Amygdala (tissue), 56 donors: ENCODE measurements at places on chromosomes 6 and 20.

- DNase-seq = no peak
These were observed 17.6 kb upstream of the SERPINB1 start for GRCh38 chr6:2859185-2859700.

GRCh38 chr20:54368570-54368969 is 106.8 kb upstream of the DOK5 start:
- no peak for DNase-seq

DNA sequence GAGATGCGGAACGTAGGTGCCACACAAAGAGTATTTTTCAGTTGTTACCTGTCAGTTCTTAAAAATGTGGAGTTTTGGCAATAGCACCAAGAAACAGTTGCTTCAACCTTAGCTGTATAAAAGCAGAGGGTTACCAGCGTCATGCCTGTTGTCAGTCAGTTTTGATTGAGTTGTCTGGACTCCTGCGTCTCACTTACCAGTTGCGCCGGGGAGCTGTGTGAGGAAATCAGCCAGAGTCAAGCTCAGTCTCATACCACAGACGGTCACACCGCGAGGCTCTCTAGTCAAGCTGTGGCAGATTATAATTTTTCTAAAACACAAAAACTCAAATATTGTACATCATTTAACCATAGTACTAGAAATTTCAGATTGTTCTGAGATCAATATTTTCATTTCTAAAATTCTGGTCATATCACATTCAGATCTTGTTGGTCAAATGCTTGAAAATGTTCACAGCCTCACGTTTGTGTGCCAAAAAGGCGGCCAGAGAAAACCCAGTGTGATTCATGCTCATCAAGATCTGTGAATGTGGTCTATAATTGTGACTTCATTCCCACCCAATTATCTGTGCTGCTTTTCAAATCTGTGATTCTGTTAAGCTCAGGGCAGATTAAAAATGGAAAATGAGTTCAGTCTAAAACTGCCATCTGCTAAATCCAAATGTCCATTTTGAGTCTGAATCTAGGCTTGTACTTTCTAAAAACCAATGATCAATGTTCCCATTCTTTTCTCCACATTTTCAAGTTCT is 37.5 kb downstream of the SASH1 start:
- DNase-seq = no peak

DNA sequence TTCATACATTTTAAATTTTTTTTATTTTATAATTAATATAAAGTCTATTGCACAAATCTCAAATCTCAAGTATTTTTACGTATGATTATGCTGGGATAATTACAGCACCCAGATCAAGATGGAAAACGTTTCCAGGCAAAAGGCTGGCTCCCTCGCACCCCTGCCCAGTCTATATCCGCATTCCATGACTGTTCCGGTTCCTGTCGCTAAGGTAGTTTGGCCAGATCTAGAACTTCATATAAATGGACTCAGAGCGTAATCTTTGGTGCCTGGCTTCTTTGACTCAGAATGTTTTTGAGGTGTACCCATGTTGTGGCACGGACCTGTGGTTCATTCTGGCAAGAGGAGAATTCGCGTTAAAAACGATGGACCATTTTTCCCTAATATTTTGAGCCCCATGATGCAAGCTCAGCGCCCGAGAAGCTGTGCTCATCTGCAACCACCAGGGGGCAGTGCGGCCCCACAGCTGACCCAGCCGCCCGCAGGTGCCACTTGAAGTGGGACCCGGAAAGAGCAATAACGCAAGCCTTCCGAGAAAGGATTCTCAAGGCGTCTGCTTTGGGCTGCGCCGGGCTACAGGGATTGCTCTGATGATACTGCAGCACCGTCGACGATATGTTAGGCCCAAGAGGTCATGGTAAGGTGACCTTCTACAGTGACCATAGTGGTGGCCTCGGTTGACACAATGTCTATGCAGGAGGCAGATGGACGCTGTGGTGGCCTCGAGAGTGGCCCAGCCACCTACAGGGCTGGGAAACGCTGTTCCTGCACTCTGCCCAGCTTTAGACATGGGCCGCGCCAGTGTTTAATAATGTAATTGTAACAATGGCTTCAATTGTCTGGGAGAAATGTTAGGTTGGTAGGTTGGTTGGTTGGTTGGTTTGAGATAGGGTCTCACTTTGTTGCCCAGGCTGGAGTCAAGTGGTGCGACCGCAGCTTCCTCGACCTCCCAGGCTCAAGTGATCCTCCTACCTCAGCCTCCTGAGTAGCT is 160.1 kb downstream of the ZMYND8 start:
- DNase-seq = no peak

GRCh38 chr20:15603978-15604805 is 969.1 kb downstream of the KIF16B start:
- DNase-seq = no peak

DNA sequence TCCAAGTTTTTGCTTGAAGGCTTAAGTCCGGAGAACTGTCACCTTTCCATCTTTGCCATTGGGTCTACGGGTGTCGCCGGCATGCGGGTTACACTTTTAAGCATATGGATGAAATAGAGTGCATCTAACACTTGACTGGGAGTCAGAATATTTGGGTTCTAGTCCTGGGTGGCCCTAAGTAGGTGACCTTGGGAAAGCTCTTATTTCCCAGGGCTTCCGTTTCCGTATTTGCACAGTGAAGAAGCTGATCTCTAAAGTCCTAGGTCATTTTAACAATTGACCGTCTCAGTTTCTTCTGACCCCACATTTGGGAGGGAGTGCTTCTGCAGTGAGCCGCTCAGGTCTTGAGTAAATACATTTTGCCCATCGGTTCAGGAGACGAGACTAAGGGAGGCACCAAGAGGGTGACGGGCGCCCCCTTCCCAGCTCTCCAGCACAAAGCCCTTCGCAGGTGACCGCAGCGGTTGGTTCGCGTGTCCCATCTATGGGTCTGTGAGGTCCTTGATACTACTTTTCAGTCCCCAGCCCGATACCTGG is 651 bp upstream of the BLTP3A start:
- DNase-seq = no peak

DNA sequence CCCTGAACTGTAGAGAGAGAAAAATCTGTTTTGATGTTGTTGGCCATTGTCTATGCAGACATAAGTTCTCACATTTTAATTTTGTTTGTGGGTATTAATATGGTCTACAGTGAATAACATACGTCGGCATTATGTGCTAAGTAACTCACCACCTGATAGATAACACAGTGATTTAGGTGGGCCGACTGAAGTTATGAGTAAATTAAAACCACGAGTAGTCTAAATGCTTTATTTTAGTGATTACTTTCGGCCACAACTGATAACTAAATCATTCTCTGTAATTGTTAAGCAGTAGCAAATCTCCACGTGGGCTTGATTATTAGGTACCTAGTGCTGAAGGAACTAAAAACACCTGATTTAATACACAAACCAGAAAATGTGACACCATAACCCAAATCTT is 1.1 kb downstream of the DOP1A start:
- no peak for DNase-seq

DNA sequence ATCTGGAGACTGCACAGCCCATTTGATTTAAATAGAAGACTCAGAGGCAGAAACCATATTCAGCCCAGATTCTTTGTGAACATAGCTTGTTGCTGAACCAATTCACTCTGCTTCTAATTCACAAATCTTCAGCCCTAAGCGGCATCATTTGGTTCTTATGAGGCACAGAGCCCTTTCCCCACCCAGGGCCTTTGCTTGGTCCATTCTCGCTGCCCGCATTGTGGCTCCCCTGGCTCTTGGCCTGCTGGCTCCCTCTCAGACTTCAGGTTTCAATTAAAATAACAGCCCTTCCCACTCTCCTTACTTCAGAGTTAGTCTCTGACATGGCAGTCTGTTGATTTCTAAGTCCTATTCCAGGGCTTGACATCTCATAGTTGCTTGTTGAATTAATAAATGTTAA is 9.4 kb upstream of the TMEM14A start:
- no peak for DNase-seq

DNA sequence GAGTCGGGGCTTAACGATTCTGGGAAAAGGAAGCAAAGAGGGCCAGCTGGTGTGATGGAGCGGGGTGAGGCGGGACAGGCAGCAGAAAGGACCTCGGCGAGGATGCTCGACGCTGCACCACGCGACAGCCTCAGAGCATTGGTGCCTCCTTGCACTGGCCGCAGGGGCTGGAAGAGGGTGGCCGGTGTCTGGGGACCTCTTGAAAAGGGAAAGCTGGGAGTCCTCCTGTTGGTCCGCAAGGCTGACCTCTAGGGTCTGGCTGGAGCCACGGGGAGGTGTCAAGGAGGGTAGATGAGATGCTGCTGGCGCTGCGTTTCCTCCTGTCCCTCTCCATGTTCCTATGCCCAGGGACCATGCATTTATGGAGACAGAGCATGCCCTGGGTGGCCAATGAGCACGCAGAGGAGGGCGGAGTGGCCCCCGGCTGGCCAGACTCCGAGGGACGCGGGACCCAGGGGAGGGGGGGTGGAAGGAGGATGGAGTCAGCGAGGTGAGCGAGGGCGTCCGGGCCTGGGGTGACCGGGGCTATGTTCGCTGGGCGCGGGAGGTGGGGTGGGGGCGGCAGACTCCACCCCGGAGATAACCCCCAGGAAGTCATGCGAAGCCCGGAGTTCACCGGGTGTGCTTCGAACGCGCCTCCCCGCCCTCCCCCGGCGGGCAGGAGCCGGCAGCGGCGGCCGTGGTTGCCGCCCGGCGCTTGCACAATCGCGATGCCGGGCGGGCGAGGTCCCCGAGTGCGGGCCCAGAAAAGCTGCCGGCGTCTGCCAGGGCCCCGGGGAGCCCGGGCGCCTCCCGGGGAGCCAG is at the start of gene CYP24A1:
Gene CYP24A1 (minus strand): TSS at position 334 of the 804 bp plus-strand sequence. CDS start 407 bp downstream, outside the sequence.
- DNase-seq = no peak

DNA sequence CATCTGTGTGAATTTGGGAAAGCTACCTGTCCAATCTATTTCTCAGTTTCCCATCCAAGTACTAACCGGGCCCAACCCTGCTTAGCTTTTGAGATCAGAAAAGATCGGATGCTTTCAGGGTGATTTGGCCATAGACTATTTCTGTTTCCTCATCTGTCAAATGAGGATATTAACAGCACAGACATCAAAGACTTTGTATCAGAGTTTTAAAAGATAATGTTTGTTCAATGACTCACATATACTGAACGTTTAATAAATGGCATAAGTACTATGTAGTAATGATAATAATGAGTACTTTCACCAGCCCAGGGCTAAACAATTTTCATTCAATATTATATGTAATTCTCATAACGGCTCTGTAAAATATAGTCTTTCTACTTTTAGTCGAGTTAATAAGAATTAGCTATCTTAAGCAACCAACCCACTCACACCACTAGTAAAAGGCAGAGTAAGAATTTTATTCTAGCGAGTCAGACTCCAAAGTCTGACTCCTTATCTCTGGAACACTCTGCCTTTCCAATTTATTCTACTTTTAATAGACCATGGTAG is 216.5 kb downstream of the ARHGAP18 start:
- DNase-seq = no peak

GRCh38 chr20:37388831-37389230 is 42.9 kb downstream of the SRC start:
- DNase-seq = no peak

- no peak for DNase-seq
These were observed 82.5 kb upstream of the ARID1B start for GRCh38 chr6:156694679-156695078.

DNA sequence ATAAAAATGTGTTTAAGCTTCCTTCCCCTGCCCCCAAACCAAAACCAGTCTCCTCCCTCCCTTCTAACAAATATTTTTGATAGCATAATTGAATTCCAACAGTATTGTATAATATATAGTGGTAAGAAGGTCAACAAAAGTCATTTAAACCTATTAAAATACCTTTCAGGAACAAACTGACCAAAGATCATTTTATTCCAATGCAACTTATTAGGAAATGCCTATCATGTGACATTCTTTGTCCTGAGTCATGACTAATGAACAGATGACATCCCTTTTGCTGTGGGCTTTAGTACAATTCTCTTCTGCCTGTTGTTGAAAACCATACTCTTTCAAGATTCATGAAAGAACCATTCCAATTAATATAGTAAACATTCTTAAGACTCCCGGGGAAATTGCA is 51.5 kb upstream of the TRAF3IP2 start:
- no peak for DNase-seq

- DNase-seq = no peak
These were observed 52.6 kb upstream of the MC3R start for GRCh38 chr20:56195946-56196345.

- DNase-seq = peak; percentile 8
These were observed 154.7 kb upstream of the LAMP5 start for GRCh38 chr20:9359561-9360308.

DNA sequence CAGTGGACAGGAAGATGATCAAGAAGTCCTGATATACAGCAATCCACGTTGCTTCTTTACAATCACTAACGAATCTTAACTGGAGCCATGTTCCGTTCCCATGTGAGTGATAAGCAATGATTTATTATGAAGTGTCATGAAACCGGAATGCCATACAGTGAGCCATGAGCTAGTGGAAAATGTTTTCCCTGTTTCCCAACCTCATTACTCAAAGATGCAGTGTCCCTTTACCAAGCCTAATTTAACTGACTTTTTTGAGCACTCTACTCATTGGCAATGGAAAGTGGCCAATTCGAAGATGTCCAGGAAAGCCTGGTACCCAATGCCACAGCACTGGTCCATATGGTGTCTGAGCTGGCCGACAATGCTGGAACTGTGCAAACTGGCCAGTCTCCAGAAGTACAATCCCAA is 148.3 kb downstream of the ZNF217 start:
- no peak for DNase-seq

- no peak for DNase-seq
These were observed 626.7 kb upstream of the DEFB115 start for GRCh38 chr20:30630761-30631160.

- peak; percentile 21 for DNase-seq
These were observed 43.6 kb upstream of the SLC32A1 start for GRCh38 chr20:38680500-38681306.

DNA sequence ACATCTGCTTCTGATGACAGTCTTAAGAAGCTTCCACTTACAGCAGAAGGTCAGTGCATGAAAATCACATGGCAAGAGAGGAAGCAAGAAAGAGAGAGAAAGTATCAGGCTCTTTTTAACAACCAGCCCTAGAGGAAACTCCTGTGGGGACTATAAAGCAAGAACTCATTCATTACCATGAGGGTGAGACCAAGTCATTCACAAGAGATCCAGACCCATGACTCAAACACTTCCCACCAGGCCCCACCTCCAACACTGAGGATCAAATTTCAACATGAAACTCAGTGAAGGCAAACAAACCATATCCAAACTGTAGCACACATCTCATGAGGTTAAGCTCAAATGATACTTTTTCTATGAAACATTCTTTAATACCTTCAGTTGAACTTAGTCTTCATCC is 643.2 kb upstream of the SYNCRIP start:
- no peak for DNase-seq

GRCh38 chr6:33000055-33000454 is 9.3 kb downstream of the HLA-DOA start:
- no peak for DNase-seq

DNA sequence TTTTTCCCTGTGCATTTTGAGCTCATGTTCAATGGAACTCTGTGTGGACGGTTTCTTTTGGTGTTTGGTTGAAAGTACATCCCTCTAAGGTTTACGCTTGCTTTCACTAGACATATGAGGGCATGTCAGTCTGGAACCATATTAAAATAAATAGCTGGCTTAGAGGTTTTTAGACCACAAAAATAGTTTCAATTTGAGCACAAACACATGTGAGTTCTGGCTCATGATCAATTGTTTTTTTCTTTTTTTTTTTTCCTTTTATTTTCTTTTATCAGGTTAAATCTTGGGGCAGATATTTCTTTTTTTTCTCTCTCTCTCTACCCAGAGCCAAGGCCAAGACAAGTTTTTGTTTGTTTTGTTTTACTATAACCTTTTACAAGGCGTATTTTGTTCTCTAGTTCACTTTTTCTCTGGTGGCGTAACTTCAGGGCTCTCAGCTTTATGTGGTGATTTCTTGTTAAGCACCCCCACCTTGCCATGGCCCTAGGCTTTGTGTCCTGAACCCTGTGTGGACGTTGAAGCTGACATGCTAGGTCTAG is 92.9 kb downstream of the SHLD1 start:
- no peak for DNase-seq
